Stimulated activated CD8-positive, alpha-beta memory T cell treated with anti-CD3 and anti-CD28 coated beads, Interleukin-15, amount 100 ng/mL, for 24 hours (primary cell): ENCODE measurements at places on chromosomes 2 and 18.

GRCh38 chr2:142866426-142866825 is 11.0 kb upstream of the KYNU start:
- no peak for DNase-seq

DNA sequence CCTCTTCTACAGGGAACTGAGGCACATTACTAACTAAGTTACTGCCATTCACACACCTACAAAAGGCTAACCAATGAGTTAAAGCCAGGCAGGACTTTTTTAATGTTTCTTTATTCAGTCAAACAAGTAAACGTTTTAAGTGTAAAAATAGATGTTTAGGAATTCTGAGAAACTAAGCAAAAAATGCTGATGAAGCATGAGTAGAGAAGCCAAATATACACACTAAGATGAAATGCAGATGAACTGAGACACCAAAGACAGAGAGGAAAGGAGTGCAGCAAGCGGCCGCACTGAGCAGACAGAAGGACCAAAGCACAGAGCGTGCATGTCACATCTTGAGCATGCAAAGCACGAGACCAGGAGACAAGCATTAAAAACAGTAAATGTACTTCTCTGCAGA is 17.9 kb downstream of the L3MBTL4 start:
- no peak for DNase-seq

GRCh38 chr2:173346035-173346434 is 8.6 kb upstream of the CDCA7 start:
- no peak for DNase-seq

DNA sequence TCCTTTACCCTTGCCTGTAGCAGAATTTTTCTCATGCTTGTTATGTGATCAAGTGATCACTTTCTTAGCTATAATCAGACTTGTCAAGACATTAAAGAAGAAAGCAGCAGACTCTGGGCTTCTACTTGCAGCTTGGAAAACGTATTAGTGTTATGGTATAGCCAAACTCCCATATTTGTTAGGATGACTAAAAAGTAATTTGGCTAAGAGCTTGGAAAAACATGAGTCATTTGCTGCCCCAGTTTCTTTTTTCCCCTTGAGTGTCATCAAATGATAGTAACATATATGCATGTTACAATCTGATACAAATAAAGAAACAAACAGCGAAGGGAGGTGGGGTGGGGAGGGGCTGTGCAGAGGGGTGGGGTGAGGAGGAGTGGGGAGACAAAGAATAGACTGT is 155.5 kb downstream of the IKZF2 start:
- DNase-seq = no peak

DNA sequence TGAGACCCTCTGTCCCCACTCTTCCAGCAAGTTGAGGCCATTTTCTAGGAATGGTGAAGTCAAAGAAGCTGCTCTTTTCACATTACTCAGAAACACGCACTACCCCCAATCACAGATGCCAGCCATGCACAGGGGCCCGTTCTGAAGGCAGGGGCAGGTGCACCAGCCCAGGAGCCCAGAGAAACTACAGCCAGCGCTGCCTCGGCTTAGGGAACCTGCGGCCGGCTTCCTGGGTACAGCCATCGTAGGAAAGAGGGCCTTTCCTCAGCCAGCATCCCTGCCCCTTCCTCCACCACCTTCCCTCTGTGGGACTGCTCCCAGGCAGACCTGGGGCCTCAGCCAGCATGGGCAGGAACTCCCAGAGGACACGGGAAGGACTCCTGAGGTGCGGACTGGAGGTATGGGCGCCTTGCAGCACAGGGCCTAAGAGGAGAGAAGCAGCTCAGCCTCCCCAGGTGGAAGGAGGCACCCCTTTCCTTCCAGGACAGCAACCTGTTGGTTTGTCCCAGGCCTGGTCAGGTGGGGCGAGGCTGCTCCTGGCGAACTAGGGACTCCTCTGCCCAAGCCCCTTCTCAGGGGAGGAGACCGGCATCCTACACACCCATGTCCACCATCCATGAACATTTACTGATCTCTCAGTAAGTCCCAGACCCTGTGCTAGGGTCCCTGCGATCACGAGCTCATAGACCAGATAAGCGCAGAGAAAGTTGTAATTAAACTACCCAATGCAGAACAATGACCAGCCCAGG is 99.0 kb upstream of the ID2 start:
- DNase-seq = no peak

- DNase-seq = no peak
These were observed 6.8 kb upstream of the CD207 start for GRCh38 chr2:70842401-70842800.

DNA sequence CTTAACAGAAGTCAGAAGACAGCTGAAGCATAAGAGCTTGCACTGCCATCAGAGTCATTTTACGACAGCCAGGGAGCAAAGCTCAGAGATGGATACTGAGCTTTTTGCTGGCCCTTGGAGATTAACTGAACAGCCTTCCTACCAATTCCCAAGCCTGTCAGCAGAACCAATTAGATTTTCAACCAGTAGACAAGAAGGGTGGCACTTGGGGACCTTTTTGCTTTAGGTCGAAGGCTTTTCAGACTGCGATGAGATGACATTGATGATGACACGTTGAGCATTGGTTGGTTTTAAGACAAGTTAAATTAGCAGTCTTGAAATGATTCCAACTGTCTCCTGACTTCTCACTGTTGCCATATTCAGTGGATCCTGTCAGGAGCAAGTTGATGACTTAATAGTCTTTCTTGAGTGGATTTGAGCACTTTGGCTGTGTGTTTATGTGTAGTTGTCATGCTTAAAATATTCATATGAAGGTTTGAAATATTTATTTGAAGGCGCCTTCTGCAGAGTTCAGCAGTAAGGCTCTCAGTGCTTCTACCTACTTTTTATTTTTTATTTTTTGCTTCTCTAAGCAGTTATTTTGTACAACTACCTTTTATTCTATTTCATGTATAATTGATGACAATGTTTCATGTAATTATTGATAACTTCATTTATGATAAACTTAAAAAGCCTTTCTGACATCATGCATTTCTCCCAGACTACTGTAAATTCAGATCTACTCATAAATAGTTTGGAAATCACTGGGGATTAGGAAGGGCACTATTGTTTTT is 256.7 kb downstream of the CAMKMT start:
- no peak for DNase-seq

DNA sequence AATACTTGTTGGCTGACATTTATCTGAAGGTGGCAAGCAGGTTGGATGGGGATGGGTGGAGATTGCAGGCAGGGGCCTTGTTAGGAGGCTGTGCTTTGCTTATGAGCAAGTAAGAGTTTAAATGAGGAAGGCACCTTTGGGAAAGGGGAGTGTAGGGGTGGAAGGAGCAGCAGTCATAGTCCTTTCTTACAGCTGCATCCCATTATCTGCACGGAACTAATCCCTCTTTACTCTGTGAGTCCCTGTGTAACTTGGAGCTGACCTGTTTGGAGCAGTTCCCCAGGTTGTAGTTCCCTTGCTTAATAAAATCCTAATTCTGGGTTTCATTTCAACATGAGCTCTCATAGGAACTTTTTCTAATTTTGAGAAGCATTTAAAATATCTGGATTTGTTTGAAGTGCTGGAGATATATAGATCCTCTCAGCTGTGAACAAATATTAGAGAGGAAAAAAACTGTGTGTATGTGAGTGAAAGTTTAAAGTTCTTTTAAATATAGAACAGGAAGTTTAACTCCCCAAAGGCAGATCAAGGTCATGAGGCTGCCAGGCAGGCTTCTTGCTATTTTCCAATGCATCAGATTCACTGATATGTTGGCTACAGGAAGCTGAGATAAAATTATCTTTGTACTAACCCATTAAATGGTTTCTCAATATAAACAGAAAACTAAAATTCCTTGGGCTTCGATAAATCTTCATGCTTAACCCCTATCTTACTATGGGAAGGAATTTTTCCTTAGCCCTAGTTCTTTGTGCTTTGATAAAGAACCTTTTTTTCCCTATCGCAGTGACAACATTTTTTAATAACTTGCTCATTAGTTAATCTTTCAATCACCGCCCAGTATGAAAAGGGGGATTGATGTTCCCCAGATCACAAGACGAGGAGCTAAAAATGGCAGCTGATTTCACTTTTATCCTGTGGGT is 104.6 kb upstream of the EML6 start:
- DNase-seq = no peak

- no peak for DNase-seq
These were observed 280.8 kb downstream of the SETBP1 start for GRCh38 chr18:44961288-44961995.

DNA sequence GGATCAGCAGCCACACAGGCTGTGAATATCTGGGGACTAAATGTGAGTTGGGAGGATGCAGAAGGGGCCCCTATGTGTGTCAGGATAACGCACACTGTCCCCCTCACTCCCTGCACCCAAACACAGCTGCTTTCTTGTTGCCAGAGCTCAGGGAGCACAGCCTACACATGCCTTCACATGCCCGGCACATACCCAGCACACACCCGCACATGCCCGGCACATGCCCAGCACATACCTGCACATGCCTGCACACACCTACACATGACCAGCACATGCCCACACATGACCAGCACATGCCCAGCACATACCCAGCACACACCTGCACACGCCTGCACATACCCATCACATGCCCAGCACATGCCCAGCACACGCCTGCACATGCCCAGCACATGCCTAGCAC is 75.6 kb downstream of the TPO start:
- no peak for DNase-seq

- no peak for DNase-seq
These were observed 30.7 kb downstream of the LYPD6B start for GRCh38 chr2:149068996-149069888.

DNA sequence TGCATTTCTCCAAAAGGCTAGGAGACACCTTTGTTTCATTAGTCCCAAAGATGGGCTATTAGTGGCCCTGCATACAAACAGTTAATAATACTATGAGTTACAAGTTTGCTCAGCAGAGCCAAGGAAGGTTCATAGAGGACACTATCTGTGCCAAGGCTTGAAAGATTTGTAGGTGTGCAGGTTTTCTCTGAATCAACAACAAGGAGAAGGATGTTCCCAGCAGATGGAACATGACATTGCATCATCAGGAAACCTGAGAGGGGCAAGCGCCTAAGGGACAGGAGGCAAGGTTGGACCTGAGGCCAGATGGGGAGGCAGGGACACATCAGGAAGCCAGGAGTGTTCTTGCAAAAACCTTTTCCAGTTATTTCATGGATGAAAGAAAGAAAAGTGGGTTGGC is 35.4 kb upstream of the STK17B start:
- no peak for DNase-seq

DNA sequence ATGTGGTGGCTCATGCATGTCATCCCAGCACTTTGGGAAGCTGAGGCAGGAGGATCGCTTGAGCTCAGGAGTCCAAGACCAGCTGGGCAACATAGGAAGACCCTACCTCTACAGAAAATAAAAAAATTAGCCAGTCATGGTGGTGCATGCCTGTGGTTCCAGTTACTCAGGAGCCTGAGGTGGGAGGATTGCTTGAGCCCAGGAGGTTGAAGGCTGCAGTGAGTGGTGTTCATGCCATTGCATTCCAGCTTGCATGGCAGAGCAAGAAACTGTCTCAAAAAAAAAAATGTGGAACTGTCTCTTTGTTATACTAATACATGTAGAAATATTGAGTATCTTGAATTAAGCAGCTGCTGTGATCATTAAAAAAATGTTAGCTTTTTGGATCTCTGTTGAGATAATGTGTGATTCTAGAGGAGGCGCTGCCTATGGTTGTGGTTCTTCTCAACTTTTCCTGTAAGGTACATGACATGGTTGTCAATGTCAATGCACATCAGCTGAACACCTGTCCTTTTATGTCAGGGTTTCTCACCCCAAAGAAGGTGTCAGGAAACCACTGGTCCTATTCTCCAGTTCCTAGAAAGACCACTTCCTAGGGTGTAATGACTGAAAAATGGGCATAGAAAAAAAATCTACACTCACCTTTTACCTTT is 34.7 kb upstream of the IL1RL1 start:
- DNase-seq = no peak

DNA sequence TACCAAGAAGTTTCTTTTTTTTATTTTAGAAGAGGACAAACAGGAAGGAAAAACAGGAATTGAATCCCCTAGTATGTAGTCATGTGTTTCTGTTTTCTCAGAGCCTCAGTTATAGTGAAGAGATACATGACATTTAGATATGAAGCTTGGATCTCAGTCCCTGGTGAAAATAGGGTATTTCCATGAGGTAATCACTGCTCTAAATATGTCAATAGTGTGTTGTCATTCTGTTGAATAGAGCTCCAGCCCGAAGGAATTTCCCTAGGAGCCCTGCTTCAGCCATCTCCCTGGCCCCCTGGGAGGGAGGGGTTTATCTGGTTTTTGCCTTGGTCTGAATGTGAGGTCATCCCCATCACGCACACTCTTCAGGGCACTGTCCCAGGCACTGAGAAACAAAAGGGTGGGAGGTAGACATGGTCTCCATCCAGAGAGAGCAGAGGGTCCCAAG is 47.1 kb upstream of the REL start:
- DNase-seq = no peak

GRCh38 chr2:71821856-71822255 is 325.8 kb downstream of the CYP26B1 start:
- no peak for DNase-seq

DNA sequence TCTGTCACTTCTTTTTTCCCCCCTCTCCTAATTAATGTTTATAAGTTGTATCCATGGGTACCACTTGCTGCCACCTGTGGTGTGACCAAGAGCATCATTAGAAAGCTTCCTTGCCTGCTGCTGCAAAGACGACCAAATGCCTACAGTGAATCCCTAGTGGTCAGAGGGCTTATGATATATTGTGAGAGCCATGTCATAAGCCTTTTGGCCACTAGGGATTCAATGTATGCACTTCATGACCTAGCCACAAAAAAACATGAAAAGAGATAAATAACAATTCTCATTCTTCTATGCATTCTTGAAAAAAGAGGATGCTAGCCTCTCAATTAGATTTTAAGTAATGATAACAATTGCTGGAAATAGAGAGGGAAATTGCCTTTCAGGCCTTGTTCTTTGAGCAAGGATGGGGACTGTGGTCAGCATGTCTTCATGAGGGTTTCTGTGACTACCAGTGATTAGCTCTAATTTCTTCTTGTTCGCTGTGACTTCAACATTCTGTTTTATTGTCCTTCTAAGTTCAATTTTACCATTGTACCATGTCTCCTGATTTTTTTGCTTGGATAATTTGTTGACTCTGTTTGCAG is 435.3 kb downstream of the TGIF1 start:
- DNase-seq = no peak

DNA sequence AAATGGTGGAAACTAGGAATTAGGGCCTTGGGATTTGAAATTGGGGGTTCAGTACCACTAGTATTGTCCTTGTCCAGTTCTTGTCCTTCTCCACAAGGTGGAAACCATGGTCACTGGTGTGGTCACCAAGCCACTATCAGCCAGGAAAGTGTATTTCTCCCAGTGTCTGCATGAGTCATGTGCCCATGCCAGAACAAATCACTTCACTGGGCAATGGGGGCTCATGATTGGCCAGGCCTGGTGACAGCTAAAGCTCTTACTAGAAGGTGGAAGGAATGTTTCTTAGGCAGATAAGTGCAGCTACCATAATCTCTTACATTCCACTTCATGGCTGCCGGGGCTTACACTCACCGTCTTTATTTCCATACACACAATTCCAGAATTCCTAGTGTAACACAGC is 124.8 kb upstream of the TACR1 start:
- no peak for DNase-seq
